ENCODE measurements at places on chromosomes 6 and 20. TPM values are rescaled to one million over a fixed set of nuclear protein-coding genes. Genes with fewer than 3 reads are reported as not detected.

GRCh38 chr6:128558021-128558420 lies 37.6 kb upstream of the PTPRK start:
- no peak for DNase-seq

GRCh38 chr6:71908162-71908765 lies 21.9 kb downstream of the RIMS1 start:
- no peak for DNase-seq

DNA sequence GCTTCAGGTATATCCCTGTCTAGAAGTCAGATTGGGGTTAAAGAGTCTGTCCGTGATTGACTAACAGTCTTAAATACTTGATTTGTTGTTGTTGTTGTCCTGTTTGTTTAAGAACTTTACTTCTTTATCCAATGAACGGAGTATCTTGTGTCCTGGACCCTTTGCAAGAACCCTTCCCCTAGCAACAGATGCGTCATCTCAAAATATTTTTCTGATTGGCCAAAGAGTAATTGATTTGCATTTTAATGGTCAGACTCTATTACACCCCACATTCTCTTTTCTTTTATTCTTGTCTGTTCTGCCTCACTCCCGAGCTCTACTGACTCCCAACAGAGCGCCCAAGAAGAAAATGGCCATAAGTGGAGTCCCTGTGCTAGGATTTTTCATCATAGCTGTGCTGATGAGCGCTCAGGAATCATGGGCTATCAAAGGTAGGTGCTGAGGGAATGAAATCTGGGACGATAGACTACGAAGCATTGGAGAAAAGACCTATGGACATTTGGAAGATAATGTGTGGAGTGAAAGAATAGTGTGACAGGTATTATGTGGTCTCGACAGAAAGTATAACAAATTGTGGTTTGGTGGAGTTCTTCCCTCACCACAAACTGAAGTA lies at the start of gene HLA-DRA:
TSS of gene HLA-DRA (plus strand) at position 286 of the 613 bp plus-strand sequence. CDS start at position 350, 64 bp downstream.
- no peak for DNase-seq

DNA sequence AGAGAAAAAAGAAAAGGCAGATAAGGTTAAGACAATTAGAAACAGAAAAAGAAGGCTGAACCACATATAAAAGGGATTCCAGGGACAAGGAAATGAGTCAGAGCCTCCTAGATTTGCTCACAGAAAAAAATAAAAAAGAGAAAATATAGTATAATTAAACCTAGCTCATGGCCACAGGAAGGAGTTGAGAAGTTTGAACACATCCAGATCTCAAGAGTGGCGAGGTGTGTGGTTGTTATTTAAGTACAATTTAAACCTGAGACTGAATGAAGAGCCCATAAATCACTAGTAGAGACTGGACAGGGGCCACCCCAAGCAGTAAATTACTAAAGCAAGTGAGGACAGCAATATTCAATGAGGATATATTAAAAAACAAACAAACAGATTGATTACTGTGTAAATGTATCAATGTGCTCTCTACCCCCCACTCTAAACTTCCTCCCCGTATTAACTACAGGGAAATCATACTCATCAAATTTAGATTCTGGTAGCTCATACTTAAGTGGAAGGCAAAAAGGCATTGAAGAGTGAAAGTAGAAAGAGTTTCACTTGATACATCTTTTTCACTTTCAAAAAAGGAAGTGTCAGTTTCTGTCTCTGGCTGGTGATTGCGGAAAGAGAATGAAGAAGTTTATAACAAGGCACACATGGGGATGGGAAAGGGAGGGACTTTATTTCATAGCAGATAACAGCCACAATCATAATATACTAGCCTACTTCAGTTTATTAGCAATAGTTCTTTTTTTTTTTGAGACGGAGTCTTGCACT lies 49.3 kb upstream of the SCAF8 start:
- no peak for DNase-seq

GRCh38 chr20:56442389-56443365 lies 25.8 kb upstream of the RTF2 start:
- DNase-seq = no peak

- DNase-seq = peak; percentile 52
Measured at GRCh38 chr6:52497652-52498408, 77.7 kb downstream of the EFHC1 start.

- DNase-seq = no peak
Measured at GRCh38 chr6:119207971-119208725, 129.7 kb upstream of the FAM184A start.

- DNase-seq = peak; percentile 7
Measured at GRCh38 chr20:62920039-62920645, 6.2 kb downstream of the DIDO1 start.

GRCh38 chr20:13744352-13744751 lies 40.4 kb downstream of the ESF1 start:
- no peak for DNase-seq

GRCh38 chr6:157099912-157100593 lies 223.3 kb downstream of the TMEM242 start:
- DNase-seq = no peak

DNA sequence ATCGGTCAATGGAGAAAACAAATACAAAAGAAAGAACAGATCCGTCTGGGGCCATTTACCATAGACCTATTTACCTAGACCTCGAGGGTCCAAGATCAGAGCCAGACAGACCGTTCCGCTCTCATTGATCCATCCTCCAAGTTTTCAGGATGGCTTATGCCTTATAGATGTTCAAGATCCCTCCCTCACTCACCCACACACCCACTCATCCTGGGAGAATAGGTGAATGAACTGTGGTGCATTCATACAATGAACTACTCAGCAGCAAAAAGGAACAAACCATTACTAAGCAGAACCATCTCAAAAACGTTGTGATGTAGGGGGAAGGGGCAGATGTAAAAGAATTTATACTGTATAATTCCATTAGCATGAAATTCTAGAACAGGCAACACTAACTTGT lies 125.1 kb upstream of the RREB1 start:
- DNase-seq = no peak

DNA sequence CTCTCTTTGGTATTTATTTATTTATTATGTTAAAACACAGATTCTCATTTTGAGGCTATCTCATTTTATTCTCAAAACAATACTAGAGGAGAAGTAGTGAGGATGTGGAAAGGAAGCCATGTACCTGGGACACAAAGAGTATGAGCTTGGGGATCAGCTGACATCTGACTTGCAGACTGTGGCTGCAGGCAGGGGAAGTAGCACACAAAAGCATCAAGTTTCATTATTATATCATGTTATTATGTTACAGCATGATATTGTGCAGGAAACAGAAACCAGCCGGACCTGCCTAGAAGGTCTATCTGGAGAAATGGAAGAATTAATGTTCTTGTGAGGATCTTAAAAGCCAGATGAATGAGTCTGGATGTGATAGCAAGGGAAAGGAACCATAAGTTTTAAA lies 248.2 kb downstream of the KHDC1L start:
- no peak for DNase-seq

Gene PACRG
- total RNA-seq = 5.5 TPM

Gene ESF1
- 12.4 TPM for total RNA-seq

Gene GJA10
- not detected for total RNA-seq

Gene WFDC10B
- total RNA-seq = 1.2 TPM

Gene FHL5
- 23.7 TPM for total RNA-seq

All from lower lobe of right lung (tissue), 2 donors.